ENCODE measurements at places on chromosomes 2 and 18.

GRCh38 chr2:2641541-2642410 is 310.7 kb upstream of the MYT1L start:
- H3K4me3 ChIP-seq: no peak overlapping the region
- H3K36me3 ChIP-seq: no peaks in the 10 kb centered on the region
- H3K27ac ChIP-seq: no peak overlapping the region
- H3K27me3 ChIP-seq: no peaks in the 10 kb centered on the region
- no peaks in the 10 kb centered on the region for H3K4me1 ChIP-seq

DNA sequence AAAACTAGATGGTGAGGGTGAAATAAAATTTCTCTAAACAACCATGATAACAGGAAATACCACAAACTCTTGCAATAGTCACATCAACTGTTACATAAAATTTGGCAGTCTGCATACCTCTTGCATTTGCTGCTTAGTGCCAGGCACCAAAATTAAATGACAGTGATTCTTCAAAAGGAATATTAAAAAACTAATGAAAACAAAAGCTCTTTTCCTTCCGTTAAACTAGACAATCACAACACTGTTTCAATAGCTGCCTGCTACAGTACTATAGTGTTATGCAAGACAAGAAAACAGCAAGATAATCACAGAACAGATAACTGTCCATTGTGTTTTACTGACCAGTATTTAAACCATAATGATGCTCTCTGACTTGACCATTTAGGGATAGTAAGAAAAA is 239.0 kb upstream of the SMAD7 start:
- no peak overlapping the region for H3K4me3 ChIP-seq
- no peak overlapping the region for H3K27ac ChIP-seq
- no peaks in the 10 kb centered on the region for H3K36me3 ChIP-seq
- H3K27me3 ChIP-seq: no peaks in the 10 kb centered on the region
- H3K4me1 ChIP-seq: no peaks in the 10 kb centered on the region

DNA sequence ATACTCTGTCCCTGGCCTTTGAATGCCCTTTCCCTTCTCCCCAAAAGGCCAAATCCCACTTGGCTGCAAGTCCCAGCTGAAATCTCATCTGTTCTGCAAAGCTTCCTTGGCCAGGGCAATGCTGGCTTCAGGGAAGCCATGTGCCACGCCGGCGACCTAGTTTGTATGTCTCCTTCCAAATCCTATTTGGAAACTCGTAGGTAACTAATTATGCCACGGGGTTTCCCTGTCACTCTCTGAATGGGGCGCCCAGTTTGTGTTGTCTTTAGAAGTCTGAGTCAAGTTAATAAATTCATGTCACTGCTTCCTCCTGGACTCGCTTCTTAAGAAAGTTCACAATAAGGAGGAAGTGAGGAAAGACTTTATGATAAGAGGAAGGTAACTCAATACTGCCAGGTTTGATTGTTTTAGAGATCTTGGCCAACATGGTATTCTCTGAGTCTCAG is 19.1 kb downstream of the FHL2 start:
- no peaks in the 10 kb centered on the region for H3K36me3 ChIP-seq
- no peaks in the 10 kb centered on the region for H3K27me3 ChIP-seq
- no peak for DNase-seq
- H3K4me3 ChIP-seq: no peak overlapping the region

DNA sequence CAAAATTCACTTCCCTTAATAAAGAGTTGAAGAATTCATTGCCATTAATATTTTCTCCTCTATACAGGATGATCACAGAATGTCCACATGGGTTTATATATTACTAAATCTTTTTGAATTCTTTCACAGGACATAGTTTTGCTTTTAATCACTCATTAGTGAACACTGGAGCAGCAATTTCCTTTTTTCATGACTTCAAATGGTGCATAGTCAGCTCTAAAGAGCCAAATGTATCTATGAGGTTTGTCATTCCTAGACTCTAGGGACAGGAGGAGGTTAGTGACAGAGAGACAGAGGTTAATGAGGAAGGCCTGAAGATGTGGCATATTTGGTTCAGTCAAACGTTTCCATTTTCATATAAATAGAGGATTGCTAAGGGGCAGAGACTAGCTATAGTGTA is 111.8 kb downstream of the FSHR start:
- no peak overlapping the region for H3K27ac ChIP-seq
- no peaks in the 10 kb centered on the region for H3K27me3 ChIP-seq
- H3K4me1 ChIP-seq: no peaks in the 10 kb centered on the region
- H3K4me3 ChIP-seq: no peak overlapping the region
- H3K36me3 ChIP-seq: no peaks in the 10 kb centered on the region

GRCh38 chr18:62458346-62458745 is 64.5 kb upstream of the ZCCHC2 start:
- no peaks in the 10 kb centered on the region for H3K36me3 ChIP-seq
- no peak overlapping the region for H3K4me3 ChIP-seq
- H3K4me1 ChIP-seq: 0 out of 2 replicates have a peak, but pooled peaks cover 1% of the 10 kb centered on the region
- no peaks in the 10 kb centered on the region for H3K27me3 ChIP-seq

- DNase-seq: no peak
- no peak overlapping the region for H3K27ac ChIP-seq
- H3K4me1 ChIP-seq: no peaks in the 10 kb centered on the region
- H3K36me3 ChIP-seq: no peaks in the 10 kb centered on the region
These were observed 480.1 kb upstream of the TCF4 start for GRCh38 chr18:56067969-56068671.

- H3K27ac ChIP-seq: no peak overlapping the region
- no peaks in the 10 kb centered on the region for H3K36me3 ChIP-seq
- no peak for DNase-seq
These were observed 27.2 kb downstream of the RNF152 start for GRCh38 chr18:61865466-61866175.

DNA sequence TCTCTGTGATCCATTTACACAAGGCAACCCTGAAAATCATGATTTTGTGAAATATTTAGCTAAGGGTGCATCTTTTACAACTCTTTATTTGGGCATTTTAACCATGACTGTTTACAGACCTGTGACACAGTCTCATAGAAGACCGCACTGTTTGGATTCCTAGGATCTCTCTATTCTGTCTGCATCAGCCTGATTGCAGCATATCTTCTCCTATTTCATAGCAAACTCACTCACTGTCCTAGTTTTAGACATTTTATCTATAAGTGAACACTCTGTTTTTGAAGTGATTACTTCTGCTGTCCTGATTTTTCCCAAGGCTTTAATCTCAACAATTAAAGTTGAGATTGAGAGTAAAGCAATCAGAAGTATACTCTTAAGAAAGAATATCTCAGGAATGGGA is 56.2 kb downstream of the CAVIN2 start:
- no peak for DNase-seq
- no peak overlapping the region for H3K4me3 ChIP-seq
- no peaks in the 10 kb centered on the region for H3K4me1 ChIP-seq

- H3K4me3 ChIP-seq: no peak overlapping the region
- no peaks in the 10 kb centered on the region for H3K27me3 ChIP-seq
- no peak overlapping the region for H3K27ac ChIP-seq
- DNase-seq: no peak
- H3K4me1 ChIP-seq: peaks cover 2% of the 10 kb centered on the region
These were observed 18.6 kb upstream of the MBP start for GRCh38 chr18:77151033-77151771.

GRCh38 chr18:23422751-23423418 is 30.2 kb upstream of the RIOK3 start:
- H3K4me3 ChIP-seq: no peak overlapping the region
- H3K27me3 ChIP-seq: no peaks in the 10 kb centered on the region
- H3K36me3 ChIP-seq: no peaks in the 10 kb centered on the region
- no peak for DNase-seq
- no peak overlapping the region for H3K27ac ChIP-seq
- H3K4me1 ChIP-seq: peaks cover 2% of the 10 kb centered on the region

- H3K27ac ChIP-seq: no peak overlapping the region
- H3K4me3 ChIP-seq: no peak overlapping the region
- H3K36me3 ChIP-seq: peaks cover 8% of the 10 kb centered on the region
- no peaks in the 10 kb centered on the region for H3K4me1 ChIP-seq
- no peaks in the 10 kb centered on the region for H3K27me3 ChIP-seq
- DNase-seq: no peak
These were observed 50.5 kb downstream of the MTA3 start for GRCh38 chr2:42618972-42619371.

DNA sequence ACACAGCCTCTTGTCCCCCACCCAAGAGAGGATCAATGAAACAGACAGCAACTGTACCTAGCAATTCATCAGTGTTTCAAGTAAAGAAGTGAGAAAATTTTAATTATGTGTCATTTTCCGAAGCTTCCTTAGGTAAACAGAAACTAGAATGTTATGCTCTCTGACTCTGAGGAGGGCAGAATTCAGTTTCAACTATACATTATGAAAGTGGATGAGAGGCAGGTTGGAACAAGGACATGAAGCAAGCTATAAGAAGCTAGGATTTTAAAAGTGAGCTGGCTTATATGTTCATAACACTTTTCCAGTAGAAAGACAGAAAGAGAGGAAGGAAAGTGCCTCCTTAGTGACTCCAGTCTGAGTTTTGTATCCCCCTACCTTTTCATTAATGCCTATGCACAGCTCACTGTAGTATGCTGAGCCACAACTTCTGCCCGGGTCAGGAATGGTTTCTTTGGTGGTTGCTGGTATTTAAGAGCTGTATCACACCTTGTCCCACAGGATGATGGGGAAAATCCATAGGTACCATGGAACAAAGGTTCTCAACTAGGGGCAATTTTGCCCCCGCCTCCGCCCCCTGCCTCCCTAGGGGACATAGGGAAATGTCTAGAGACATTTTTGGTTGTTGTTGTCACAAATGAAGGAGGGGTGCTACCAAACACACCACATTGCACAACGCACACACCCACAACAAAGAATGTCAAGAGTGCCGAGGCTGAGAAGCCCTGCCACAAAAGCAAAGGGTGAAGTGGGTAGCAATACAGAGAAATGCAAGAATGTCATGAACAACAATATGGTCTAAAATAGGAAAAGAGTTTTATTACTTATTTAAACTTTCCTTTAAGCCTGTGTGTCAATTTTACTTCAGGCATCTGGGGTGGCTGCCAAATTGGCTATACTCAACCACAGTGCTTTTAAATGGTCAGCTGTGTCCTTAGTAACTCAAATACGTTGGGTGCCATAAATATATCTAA is 161.0 kb upstream of the ZFP36L2 start:
- no peaks in the 10 kb centered on the region for H3K4me1 ChIP-seq
- no peaks in the 10 kb centered on the region for H3K36me3 ChIP-seq
- DNase-seq: no peak
- H3K27ac ChIP-seq: no peak overlapping the region
- no peak overlapping the region for H3K4me3 ChIP-seq

DNA sequence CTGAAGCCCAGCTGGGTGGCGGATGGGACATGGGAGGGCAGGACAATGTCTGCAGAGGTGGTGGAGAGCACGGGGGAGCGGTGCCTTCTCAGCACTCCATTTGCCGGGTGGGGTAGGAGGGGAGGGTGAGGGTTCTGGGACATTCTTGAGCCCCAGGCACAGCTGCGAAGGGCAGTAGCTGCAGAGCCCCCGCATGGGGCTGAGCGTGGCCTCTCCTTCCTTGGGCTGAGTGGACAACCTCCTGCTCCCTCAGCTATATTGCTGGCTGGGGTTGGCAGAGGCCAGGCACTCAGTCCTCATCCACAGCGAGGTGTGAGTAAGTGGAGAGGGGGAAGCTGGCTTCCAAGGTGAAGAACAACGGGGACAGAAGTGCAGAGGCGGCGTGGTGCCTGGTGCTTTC is 50.1 kb downstream of the RHOB start:
- no peaks in the 10 kb centered on the region for H3K4me1 ChIP-seq
- no peak for DNase-seq
- H3K27ac ChIP-seq: no peak overlapping the region
- H3K36me3 ChIP-seq: no peaks in the 10 kb centered on the region
- no peaks in the 10 kb centered on the region for H3K27me3 ChIP-seq

DNA sequence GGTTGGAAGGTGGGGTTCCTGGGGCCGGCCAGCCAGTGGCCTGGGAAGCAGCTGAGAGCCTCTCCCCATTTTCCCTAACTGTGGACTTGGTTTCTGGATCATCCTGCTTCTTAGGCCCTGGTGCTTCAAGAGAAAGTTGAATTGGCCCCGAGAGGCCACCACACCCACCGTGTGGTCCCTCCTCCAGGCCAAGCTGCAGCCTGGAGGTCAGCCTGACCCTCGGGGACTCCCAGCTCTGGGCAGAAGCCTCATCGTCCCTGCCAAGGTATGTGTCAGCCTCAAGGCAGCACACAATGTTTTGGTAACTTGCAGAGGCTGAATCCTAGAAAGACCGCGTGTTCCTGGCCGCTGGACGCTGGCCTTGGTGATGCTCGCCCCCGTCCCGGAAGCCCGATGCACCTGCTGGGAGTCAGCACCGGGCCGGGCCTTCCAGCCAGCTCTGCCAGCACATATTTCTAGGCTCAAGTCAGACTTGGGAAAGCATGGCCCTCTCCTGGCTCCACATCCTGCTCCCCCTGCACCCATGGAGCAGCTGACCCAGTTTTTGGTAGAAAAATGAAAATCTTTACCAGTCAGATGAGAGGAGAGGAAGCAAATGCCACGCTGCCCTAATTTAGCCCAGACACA is 72.6 kb downstream of the ACTR2 start:
- 0 out of 2 replicates have a peak, but pooled peaks cover 3% of the 10 kb centered on the region for H3K4me1 ChIP-seq
- no peaks in the 10 kb centered on the region for H3K27me3 ChIP-seq
- no peak for DNase-seq
- H3K27ac ChIP-seq: no peak overlapping the region
- no peak overlapping the region for H3K4me3 ChIP-seq

GRCh38 chr2:95270541-95271081 is 3.6 kb upstream of the PROM2 start:
- no peak overlapping the region for H3K27ac ChIP-seq
- no peaks in the 10 kb centered on the region for H3K27me3 ChIP-seq
- DNase-seq: no peak
- peaks cover 14% of the 10 kb centered on the region for H3K4me1 ChIP-seq

DNA sequence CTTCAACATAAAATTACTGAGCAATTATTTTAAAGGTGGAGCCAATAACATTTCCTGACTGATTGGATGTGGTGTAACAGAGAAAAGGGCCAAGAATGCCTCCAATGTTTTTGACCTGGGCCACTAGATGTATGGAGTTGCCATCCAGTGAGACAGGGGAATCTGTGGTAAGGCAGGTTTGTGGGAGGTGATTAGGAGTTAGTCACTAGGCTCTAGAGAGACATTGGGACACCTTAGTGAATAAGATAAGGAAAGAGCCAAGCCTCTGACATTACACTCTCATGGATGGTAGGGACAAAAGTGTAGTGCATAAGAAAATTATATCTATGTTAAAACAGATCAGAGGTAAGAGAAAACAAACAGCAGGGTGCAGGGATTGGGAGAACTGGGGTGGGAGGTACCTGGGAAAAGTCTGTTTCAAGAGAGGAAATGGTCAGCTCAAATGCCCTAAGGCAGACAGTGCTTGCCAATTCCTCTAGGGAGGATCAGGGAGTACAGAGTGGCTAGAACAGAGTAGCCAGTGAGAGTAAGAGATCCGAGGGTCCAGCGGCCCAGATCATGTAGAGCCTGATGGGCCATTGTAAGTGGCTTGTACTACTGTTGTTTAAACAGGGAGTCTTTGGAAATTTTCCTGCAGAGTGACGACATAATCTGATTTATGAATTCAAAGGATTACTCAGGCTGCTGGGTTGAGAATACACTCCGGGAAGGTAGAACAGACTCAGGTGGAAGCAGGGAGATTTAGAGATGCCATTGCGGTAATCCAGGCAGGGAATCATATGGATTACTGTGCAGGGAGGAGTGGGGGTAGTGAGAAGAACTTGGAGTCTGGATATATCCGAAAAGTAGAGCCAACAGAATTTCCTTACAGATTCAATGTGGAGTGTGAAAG is 45.7 kb upstream of the CUL3 start:
- no peak overlapping the region for H3K27ac ChIP-seq
- no peaks in the 10 kb centered on the region for H3K36me3 ChIP-seq
- no peak overlapping the region for H3K4me3 ChIP-seq
- H3K27me3 ChIP-seq: no peaks in the 10 kb centered on the region
- H3K4me1 ChIP-seq: no peaks in the 10 kb centered on the region
- DNase-seq: no peak

Data from iPS DF 6.9 (cell line).